Fibroblast of the aortic adventitia (primary cell): ENCODE measurements at places on chromosomes 6 and 20. TPM values are rescaled to one million over a fixed set of nuclear protein-coding genes. Genes with fewer than 3 reads are reported as not detected.

The SLC22A1 gene
- total RNA-seq, result 0.09 and 5.8 TPM in 2 replicates

The MYL9 gene
- 43.6 and 50.0 TPM in 2 replicates for total RNA-seq

The TBC1D7 gene
- total RNA-seq, result 15.8 and 44.2 TPM in 2 replicates

The CRYBG1 gene
- total RNA-seq, result 19.3 and 105 TPM in 2 replicates

The HEY2 gene
- 0.09 and 0.25 TPM in 2 replicates for total RNA-seq

The BLOC1S5 gene
- 5.7 and 23.0 TPM in 2 replicates for total RNA-seq

The KCNG1 gene
- total RNA-seq, result 3.0 and 13.3 TPM in 2 replicates

The TNXB gene
- 54.0 and 315 TPM in 2 replicates for total RNA-seq

The CDH4 gene
- 0.18 and 0.25 TPM in 2 replicates for total RNA-seq

The RNF144B gene
- 0.54 and 1.2 TPM in 2 replicates for total RNA-seq

DNA sequence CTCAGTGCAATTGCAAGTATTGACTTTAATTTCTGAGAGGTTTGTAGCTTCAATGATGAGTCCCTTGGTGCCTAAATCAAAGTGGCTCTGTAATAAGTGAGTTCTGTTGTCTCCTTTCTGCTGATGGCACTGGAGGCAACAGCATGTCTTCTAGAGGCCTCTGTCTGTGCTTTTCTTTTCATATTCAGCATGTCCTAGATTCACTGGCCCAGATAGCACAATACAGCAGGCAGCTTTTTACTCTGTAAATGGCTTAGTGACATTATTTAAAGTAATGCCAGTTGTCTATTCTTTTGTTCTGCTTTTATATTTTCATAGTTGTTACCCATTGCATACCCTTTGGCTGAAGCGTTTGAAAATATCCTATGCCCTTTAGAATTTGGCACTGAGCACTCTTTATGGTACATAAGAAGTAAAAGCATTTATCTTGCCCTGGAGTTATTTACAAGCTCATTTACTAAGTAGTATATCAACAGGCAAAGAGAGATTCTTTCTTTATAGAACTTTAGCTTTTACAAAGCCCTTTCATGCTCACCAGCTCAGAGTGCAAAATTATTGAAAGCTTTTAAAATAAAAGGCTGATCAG lies 271.5 kb upstream of the KCNQ5 start:
- no peak for DNase-seq

DNA sequence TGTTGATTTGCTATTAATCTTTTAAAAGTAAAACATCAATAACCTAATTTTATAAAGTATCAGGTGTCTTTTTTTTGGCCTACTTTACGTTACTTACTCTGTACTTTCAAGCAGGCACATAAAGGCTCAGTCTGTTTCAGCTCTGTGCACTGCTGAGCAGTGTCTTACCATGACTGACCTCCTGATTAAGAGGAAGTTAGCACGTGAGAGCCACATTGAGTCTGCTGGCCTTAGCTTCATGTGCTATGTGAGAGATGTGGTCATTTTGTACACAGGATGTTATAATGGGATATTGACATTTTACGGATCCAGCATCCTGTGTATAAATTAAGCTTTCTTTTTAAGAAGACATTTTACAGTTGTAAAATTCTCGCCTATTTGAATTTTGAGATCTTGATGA lies 31.9 kb downstream of the ARID1B start:
- peak; percentile 52 for DNase-seq

- no peak for DNase-seq
Measured at GRCh38 chr6:110799189-110799588, 16.1 kb downstream of the CDK19 start.

GRCh38 chr6:168514216-168514615 lies 73.2 kb downstream of the SMOC2 start:
- DNase-seq, result no peak

- DNase-seq, result no peak
Measured at GRCh38 chr20:10799735-10800134, 125.9 kb upstream of the JAG1 start.

DNA sequence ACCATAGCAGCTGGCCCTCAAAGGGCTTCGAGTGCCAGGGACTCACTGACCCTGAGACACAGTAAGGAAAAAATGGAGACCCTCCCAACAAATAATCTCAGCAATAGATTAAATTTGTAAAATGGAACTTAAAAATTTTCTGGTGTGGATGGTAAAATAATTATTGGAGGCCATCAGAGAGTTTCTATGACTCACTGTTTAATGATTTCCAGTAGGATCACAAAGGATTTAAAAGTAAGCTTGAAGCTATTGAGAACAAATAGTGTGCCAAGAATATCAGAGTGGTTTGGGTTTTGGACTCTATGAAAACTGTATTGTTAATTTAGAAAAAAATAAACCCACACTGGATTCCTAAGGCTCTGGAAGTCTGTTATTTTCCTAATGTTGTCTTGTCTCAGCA lies 115.2 kb upstream of the AKIRIN2 start:
- DNase-seq, result peak; percentile 16

DNA sequence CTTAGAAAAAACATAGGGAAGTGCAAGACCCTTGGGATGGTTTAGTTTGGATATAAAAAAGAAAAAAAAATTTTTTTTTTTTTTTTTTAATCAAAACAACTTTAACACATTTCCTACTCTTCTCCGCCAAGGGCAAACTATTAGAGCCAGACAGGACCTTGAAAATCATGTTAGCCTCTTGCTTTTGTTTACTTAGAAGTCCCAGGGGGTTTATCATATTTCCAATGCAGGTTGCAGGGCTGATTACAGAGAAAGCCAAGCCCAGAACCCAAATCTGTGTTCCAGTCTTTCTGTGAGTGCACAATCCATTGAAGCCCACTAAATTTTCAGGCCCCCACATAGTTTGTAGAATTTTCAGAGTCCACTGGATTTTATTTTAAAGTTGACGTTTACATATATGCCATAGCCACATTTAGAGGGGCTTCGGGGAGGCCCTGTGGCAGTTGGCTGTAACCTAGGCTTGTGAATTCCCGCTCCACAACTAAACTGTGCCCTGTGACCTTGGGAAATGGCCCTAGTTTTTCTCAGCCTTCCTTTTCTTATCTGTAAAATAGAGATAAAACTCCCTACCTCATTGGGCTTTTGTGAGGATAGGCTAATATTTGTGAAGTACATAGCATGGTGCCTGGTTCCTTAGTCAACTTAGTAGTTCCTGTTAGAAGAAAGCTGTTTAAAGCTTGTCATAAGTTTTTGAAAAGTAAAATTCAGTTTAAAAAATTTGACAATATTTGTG lies 55.7 kb downstream of the NCOA7 start:
- DNase-seq, result no peak

GRCh38 chr6:15322781-15323536 lies 77.1 kb downstream of the JARID2 start:
- peak; percentile 42 for DNase-seq

DNA sequence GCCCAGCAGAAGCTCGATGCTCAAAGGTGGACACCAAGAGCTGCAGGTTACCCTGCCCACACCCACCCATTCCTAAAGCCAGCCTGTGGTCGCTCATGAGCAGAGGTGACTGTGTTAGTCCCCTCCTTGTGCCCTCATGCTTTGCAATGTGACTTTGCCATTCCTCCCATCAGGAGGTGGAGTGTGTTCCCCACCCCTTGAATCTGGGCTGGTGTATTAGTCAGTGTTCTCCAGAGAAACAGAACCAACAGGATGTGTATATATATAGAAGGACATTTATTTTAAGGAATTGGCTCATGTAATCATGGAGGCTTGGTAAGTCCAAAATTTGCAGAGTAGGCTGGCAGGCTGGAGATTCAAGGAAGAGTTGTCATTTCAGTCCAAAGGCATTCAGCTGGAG lies 54.4 kb upstream of the RNF24 start:
- DNase-seq, result peak; percentile 77

GRCh38 chr6:157056275-157056674 lies 267.0 kb downstream of the TMEM242 start:
- no peak for DNase-seq

DNA sequence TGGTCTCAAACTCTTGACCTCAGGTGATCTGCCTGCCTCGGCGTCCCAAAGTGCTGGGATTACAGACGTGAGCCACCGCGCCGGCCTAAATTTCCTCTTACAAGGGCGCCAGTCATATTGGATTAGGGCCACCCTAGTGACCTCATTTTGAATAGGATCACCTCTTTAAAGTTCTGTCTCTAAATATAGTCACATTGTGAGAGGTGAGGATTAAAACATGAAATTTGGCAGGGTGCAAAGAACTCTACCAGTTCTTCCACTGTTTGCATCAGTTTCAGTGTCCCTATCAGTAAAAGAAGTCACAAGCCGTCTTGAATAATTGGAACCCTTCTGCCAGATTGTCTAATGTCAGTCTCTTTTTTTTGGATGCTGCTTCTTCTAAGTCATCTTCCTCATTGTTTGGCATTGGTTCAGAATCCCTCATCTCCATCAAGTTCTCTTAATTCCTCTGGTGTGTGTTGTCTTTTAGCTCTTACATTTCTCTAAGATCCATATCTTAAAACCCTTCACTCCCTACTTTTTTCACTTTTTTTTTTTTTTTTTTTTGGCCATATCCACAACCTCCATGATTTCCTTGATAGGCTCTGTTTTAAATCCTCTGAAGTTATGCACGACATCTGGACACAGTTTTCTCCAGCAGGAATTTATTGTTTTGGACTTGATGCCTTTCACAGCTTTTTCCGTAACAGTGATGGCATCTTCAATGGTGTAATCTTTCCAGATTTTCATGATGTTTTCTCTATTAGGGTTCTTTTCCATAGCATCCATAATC lies 56.8 kb downstream of the NCOA3 start:
- peak; percentile 48 for DNase-seq
